Stimulated activated CD8-positive, alpha-beta memory T cell treated with anti-CD3 and anti-CD28 coated beads, Interleukin-12 subunit alpha, Interleukin-12 subunit beta, amount 100 ng/mL, for 1 hour (primary cell): ENCODE measurements at places on chromosomes 2 and 18.

DNA sequence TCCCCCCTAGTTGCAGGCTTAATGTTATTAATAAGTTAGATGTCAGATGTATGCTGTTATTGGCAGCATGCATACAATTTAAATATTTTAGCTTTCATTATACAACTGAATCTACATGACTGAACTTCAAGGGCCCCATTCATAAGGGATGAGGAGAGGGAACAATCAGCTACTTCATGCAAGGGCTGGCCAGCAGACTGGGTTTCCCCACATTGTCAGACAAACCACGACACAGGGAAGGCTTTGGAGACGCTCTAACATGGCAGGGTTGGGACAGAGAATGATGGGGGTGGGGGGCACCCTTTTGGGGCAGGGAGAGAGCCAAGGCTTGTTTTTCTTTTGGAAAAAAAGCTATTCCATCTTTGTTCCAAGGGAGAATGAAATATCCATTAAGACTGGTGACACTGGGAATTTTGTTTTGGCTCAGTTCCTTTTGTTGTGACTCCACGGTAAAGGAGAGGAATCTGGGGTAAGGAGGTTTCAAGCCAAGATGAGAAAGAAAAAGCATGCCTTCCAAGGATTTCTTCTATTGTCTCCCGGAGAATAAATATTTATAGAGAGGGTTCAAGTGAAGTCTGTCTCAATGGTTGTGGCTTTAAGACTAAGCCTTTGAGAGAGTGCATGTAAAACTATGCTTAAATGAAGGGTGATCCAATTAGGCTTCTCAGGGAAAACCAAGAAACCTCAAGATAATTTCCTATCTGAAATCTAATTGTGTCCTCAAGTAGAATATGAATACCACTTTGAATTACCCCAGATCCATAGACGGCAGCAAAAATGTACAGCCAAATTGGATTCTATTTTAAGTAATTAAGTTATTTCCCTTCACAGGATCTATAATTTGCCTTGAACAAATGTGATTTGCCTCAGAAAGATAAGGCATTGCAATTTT lies 5.4 kb downstream of the CXCR4 start:
- no peak for DNase-seq

- DNase-seq, result peak; percentile 30
Measured at GRCh38 chr2:216404010-216404618, 8.2 kb upstream of the SMARCAL1 start.

- DNase-seq, result no peak
Measured at GRCh38 chr2:226063704-226064440, 664.4 kb downstream of the NYAP2 start.

- DNase-seq, result no peak
Measured at GRCh38 chr18:21316296-21316695, 74.3 kb downstream of the GREB1L start.

- no peak for DNase-seq
Measured at GRCh38 chr2:160719116-160719515, 225.5 kb upstream of the RBMS1 start.

DNA sequence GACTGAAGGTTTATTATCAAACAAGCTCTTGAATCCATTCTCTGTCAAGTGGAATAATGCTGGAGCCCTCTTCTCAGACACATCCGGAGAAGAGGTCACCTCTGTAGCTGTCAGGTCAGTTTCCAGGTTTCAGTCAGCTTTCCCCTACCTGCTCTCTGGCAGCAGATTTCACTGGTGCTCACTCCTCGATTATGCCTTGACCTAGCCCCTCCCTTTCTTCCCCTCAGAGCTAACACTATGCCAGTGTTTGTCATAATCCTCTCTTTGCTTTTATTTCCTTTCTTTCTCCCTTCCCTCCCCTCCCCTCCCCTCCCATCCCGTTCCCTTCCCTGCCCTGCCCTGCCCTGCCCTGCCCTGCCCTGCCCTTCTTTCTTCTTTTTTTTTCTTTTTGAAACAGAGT lies 22.5 kb upstream of the PLEKHM3 start:
- DNase-seq, result no peak

GRCh38 chr2:8877894-8878293 lies 40.5 kb upstream of the KIDINS220 start:
- no peak for DNase-seq

DNA sequence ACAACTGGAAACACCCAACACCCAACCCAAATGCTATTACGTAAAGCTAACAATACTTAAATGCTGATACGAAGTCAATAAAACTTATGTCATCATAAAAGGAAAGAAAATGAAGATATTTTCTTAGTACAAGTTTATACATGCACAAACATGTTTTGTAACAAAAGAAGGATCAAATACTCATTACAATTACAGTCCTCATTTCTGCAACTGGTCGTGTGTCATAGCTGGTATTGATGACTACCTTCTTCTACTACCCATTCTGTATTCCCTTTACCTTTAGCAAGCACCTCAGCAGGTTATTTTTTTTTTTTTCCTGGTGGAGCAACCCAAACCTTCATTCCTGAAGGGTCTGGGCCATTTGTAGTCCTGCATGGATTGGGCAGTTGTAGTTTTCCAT lies 1298.5 kb downstream of the SUCLG1 start:
- no peak for DNase-seq

- no peak for DNase-seq
Measured at GRCh38 chr2:180890781-180891180, 89.6 kb upstream of the UBE2E3 start.

- DNase-seq, result no peak
Measured at GRCh38 chr2:36068086-36068485, 287.5 kb upstream of the CRIM1 start.

GRCh38 chr2:172402198-172402597 lies 25.2 kb upstream of the ITGA6 start:
- no peak for DNase-seq

GRCh38 chr2:224999321-224999720 lies 42.9 kb downstream of the DOCK10 start:
- no peak for DNase-seq

DNA sequence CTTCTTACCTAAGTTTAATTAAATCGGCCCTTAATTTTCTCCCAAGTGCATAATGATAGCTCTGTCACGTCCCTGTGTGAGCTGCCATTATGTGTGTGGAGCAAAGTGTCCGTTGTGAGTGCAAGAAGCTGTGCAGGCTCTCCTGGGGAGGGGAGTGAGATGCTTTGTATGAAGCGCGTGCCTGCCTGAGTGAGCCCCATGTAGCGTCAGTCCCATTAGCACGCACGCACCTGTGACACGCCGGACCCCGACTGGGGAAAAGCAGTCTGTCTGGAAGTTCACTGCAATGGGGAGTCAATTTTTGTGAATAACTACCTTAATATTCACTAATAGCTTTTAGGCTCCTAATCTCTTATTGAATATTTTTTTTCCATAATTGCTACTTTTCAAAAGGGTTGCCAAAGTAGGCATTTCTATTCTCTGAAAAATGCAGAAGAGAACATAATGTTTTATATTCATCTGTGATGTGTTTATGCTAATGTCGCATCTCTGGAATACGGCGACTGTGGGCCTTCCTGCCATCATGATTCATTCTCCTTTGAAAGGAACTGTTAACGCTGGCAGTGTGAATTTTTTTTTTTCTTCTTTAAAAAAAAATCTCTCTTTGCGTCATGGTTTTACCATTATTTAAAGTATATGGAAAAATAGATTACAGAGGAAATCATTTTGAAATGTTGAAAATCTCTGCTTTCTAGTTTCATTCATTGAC lies 157.7 kb downstream of the COL4A4 start:
- DNase-seq, result no peak

DNA sequence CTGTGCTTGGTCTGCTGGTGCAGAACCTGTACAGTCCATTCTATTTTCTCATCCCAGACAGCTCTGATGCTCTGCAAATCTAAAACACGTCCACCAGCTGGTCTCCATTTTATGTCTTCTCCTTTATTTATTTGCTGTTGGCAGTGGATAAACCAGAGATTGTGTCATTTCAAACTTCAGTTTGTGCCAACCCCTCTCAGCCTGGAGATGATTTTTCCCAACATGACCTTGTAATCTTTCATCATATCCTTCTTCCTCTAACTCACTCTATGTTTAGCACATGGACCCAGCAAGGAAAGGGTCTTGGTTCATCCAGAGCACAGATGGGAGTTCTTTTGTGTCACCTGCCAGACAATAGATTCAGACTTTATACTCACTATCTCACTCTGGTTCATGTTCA lies 273.2 kb downstream of the MTX2 start:
- no peak for DNase-seq

- no peak for DNase-seq
Measured at GRCh38 chr18:3794537-3795348, 344.8 kb downstream of the TGIF1 start.

- DNase-seq, result no peak
Measured at GRCh38 chr2:207920721-207921120, 104.6 kb downstream of the PLEKHM3 start.

- no peak for DNase-seq
Measured at GRCh38 chr2:231429901-231430300, 34.4 kb downstream of the NCL start.

GRCh38 chr2:169933124-169933711 lies 106.0 kb downstream of the UBR3 start:
- no peak for DNase-seq

- no peak for DNase-seq
Measured at GRCh38 chr18:269480-270095, 1.7 kb upstream of the THOC1 start.

DNA sequence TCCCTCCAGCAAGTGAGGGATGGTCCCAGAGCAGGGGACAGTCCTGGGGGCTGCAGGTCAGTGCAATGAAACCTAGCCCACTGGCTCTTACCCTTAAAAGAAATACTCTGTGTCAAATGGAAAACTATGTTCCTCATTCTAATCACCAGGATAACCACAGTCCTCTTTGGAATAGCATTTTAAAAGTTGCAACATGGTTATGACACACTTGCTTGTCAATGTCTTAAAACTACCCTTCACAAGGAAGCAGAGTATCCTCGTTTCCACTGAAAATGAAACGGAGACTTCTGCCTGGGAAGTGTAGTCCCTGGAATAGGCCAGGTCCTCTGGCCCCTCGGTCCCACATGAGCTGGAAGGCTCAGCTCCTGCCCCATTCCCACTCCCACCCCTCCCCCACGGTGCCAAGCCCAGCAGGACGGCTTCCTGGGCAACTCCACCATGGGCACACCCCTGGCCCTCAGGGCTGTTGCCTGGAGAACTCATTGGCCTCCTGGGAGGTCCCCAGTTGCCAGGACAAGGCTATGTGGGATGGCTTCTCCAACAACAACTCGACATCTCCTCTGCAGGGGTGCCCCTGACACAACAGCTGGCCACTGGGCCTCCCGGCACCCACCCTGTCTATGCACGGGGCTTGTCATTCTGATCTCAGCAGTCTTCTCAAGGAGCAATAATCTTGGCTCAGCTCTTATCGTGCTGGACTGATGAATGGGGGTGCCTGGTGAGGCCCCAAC lies 38.3 kb upstream of the ST3GAL5 start:
- no peak for DNase-seq

- no peak for DNase-seq
Measured at GRCh38 chr18:78576967-78577366, 402.7 kb upstream of the SALL3 start.

DNA sequence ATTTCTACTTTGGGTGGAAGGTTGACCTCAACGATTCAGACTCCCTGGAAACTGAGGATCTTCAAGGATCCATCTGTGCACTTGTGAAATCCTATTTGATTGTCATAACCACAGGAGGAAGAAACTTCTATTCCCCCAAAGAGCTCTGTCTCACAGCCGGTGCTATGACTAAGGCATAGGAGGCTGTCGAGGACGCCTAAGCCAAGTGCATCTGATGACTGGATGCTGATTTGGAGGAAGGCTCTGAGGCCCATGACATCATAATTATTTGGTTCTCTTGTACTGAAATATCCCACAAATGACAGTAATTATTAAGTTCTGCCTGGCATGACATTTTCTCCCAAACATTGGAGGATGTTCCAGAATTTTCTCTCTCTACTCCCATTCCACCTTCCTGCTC lies 13.8 kb upstream of the KCNF1 start:
- no peak for DNase-seq

DNA sequence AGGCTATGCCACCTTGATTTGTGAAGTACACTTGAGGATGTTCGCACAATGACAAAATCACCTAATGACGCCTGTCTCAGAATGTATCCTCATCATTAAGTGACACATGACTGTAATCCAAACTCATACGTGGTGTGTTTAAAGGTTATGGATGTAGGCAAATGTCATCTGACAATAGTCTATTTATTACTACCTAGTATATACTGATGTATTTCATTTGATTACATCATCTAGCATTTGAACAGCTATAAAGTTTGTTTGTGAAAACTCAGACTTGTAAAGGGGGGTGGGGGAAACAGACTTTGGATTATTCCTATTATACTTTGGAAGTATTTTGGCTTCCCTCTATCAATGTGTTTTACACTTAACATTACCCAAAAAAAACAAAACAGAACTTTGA lies 129.9 kb downstream of the TANC1 start:
- no peak for DNase-seq

GRCh38 chr2:240250985-240251847 lies 110.8 kb upstream of the OTOS start:
- no peak for DNase-seq

DNA sequence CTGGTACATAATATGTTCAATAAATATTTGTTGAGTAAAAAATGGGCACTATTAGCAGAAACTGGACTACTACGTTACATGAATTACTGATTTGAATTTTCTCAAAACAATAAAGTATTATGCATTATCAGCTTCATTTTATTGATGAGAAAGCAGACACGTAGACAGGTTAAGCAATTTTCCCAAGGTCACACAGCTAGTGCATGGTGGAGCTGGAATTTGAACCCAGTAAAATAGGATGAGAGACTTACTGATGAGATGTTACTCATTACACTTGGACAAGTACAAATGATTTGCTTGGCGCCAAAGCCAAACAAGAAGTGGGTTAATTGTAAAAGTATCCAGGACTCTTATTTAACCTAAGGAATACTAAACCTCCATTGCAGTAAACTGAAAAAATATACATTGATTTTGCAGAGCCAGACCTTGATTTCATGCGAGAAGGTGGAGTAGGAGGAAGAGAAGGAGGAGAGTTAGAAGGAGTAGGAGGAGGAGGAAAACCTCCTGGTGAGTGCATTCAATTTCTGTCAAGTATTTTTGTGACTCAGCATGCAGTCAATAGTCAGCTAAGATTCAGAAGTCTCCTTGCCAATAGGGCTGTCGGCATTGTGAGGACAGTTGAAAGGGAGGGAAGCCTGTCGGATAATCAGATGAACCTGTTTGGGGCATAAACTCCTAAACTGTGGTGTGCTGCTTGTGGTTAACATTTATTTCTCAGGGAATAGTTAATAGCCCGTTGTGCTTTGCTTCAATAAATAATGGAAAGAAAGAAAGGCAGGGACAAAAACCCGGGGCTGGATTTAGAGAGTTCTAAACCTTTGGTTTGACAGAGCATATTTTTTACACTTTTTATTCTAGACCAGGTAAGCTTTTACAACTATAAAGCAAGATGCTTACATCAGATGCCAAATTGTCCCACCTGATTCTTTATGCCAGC lies 77.0 kb upstream of the TACR1 start:
- DNase-seq, result no peak

- DNase-seq, result no peak
Measured at GRCh38 chr2:219675221-219675620, 47.8 kb downstream of the SLC4A3 start.

DNA sequence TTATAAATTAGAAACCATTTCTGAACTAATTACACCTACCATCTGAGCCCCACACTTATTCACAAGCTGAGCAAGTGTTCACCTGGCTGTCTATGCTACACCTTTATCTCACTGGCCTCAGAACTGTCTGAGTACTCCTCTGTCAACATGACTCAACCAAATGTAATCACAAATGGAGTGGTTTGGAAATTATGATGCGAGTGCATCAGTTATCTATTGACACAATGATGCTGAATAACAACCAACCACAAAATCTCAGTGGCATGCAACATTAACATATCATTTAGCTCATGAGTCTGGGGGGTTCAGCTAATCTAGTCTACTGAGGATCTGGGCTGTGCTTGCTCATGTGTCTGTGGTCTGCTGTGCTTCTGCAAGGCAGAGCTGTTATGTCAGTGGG lies 184.2 kb upstream of the NXPH2 start:
- no peak for DNase-seq
